Lung (tissue), 17 donors: ENCODE measurements at places on chromosomes 12 and 14.

DNA sequence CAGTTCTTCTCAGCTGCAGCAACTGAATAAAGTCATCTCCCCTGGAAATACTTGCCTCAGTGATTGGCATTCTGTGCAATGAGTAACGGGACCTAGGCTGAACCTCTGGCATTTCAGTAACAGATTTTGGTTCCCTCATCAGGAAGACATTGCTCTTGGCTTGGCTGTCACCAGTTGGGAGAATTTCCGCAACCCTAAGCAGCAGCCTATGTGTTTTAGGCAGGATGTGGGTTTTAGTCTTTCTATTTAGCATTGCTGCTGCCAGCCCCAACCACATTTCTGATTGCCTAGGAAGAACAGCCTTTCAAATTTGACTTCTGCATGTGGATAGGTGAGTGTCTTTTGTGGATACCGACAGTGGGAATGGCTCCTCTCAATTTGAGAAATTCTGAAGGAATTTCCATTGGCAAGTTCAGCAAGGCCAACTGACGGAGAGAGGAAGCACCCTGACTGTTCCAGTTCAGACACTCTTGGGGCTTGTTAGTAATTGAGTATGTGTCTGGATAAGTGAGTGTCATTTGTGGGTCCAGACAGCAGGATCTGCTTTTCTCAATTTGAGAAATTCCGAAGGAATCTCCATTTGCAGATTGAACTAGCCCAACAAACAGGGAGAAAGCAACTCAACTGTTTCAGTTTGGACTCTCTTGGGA lies 19.0 kb upstream of the CLEC2A start:
- DNase-seq, result no peak

GRCh38 chr12:50799908-50800307 lies 36.0 kb downstream of the ATF1 start:
- DNase-seq, result no peak

DNA sequence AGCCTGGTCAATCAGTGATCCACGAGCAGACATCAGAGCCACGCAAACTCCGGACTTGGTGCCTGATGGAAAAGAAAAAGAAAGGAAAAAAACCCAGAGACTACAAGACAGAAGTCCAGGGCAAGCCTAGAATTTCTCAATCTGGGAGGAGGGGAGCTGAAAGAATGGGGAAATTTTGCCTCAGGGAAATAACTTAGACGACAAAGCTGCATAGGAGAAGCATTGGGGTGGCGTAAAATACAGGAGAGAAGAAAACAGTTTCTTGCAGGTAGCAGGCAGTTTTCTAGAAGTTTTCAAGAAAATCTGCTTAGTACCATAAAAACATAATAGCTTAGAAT lies 2.6 kb upstream of the SLC11A2 start:
- DNase-seq, result no peak

DNA sequence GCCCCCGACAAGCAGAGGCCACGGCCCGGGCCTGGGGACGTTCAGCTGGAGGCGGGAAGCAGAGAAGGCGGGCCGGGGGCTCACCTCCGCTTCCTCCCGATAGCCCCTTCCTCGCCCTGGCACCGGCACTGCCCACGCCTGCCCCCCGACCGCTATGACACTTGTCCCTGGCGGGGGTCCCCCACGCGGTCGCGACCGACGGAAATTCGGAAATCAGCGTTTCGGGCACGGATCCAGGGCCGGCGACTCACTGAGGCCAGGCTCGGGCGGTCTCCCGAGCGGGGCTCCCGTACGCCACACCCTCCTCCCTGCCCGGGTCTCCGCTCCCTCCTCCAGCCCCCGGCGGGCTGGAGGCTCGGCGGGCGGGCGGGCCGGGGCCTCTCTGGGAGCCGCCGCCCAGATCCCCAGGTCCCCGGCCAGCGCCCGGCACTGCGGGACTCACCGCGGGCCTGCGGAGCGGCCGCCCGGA lies 581 bp downstream of the PITPNM2 start:
- peak; percentile 43 for DNase-seq

DNA sequence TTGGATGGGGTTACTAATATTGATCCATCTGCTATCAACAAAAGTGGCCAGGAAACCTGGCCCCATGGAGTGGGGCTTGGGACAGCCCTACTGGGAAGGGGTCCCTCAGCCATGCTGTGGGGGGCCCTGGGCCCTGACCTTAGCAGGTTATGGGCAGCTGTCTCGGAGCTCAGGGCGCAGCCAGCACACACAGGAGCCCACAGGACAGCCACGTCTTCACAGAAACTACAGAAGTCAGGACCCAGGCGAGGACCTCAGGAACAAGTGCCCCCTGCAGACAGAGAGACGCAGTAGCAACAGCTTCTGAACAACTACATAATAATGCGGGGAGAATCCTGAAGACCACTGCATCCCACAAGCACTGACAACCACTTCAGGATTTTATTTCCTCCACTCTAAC lies 11.9 kb upstream of the FKBP11 start:
- DNase-seq, result no peak

DNA sequence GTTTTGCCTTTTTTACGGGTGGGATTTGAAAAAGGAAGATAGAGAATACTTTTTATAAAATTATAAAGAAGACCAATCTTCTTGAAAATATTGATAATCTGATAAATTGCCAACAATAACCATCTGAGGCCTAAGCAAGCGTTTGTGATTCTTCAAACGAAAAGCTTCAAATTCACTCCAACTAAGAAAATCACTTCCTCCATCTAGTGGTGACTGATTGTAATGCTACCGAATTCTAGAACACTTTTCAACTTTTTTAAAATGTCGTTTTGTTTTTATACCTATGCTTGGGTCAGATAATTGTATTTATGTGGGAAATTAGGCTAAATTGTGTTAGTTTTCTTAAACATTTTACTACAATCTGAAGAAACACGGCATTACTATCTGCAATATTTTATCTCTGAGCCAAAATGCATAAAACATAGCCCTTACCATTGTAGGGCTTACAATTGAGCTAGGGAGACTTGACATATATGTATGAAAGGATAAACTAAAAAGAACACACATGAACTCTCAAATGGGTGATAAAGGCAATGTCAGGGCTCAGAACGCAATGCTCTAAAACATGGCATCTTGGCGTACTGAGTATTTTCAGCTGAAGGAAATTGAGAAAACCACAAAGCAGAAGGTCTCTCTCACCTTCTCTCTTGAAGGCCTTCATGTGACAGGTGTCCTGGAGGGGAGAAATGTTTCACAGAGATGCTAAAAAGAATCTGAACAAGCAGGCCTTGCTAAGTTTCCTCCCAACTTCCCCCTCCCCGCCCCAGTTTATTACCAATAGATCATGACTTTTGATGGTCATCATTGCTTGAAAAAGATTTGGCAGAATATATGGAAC lies 36.8 kb upstream of the G2E3 start:
- no peak for DNase-seq

GRCh38 chr12:95102916-95103671 lies 29.7 kb upstream of the NR2C1 start:
- no peak for DNase-seq

- peak; percentile 76 for DNase-seq
These were observed 58.7 kb downstream of the TUNAR start for GRCh38 chr14:95935228-95935822.

- DNase-seq, result no peak
These were observed 11.9 kb downstream of the MAP1LC3B2 start for GRCh38 chr12:116571089-116571488.

GRCh38 chr14:38507299-38507698 lies 251.4 kb upstream of the CLEC14A start:
- DNase-seq, result no peak

GRCh38 chr12:122293081-122293480 lies 26.8 kb upstream of the VPS33A start:
- DNase-seq, result no peak

DNA sequence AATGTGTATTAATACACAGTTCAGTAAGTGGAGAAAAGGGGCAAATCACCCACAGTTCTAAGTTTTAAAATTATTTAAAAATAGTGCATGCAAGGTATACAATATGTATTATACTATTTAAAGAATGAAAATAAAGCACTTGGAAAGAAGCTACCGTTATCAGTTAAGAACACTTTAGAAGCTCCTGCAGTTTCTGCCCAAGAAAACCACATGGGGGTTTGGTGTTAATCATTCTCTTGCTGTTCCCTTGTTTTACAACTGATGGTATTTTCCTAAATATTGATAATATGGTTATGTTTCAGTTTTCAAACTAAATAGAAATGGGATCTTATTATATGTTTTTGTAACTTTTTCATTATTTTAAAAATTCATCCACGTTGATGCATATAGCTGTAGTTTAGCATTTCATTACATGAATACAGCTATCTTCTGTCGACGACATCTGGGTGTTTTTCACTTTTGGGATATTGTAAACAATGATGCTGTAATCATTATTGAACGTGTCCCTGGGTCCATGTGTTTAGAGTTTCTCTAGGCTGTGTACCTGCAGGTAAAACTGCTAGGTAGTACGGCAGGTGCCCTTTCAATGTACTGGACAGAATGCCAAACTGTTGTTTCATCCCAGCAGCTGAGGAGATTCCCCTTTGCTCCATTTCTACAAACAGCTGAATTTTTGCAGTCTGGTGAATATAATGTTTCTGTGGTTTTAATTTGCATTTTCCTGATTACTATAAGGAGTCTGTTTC lies 64.1 kb downstream of the APPL2 start:
- DNase-seq, result no peak
